Mucosa of descending colon (tissue), 3 donors: ENCODE measurements at places on chromosomes 7 and 10. TPM values are rescaled to one million over a fixed set of nuclear protein-coding genes. Genes with fewer than 3 reads are reported as not detected.

The HNRNPH3 gene
- 87.4 TPM for total RNA-seq

The OPN1SW gene
- not detected for total RNA-seq

The CCDC136 gene
- 37.7 TPM for total RNA-seq

The SPDYE5 gene
- not detected for total RNA-seq

The MARCHF5 gene
- 30.5 TPM for total RNA-seq

The CALML3 gene
- total RNA-seq = 0.17 TPM

The PLEKHS1 gene
- total RNA-seq = 19.3 TPM

The GRID2IP gene
- total RNA-seq = 0.41 TPM

The SYT15 gene
- 1.4 TPM for total RNA-seq

The DENND2A gene
- 10.1 TPM for total RNA-seq

The VWDE gene
- total RNA-seq = 1.4 TPM
